ENCODE measurements at places on chromosomes 2 and 18.

DNA sequence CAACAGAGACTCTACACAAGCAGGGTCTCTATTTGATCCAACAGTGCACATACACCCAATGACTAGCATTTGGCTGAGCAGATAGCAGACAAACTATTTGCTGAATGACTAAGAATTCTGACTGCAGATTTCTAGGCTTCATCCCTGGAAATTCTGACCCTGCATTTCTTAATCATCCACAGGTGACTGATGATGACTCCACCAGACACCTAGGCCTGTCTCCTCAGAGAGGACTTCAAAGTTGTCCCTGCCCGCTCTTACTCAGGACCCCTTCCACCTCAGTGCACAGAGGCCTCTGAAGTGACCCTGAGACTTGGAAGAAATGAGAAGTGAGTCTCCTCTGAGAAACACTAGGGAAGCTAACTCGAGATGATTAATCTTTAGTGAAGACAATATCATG lies 51.3 kb downstream of the SEPTIN10 start:
- DNase-seq, result peak; percentile 34

- no peak for DNase-seq
Observed at GRCh38 chr2:230941202-230942180, 16.4 kb upstream of the GPR55 start.

DNA sequence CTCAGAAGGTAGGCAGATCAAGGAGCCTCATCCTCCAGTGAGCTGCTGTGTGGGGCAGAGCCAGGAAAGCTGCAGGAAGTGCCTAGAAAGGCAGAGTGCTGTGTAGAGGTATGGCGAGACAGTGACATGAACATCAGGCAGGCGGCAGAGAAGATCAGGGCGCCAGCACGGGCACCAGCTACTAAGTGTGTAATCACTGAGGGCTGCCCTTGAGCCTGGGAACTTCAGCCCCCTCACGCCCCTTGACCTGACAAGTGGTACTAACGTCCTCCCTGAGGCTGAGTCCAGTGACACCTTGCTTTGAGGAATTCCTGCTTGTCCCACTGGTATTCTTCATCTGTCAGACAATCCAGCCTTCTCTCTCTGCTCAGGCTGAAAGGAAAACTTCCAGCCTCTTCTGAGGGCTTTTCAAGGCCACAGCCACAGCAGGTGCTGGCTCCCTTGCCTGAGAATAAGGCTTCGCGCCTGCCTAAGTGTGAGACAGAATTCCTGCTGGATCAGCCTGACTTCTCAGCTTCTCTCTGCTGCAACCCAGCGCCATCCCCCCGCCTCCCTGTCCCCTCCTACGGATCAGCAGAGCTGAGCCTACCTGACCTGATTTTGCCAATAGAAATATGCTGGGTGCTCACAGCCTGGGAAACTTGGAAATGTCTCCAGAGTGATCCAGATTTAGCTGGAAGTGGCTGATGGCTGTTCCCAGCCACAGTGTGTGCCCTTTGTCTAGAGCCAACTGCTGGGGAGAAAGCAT lies 148.0 kb downstream of the SMAD7 start:
- DNase-seq, result peak; percentile 8

GRCh38 chr18:9763157-9763556 lies 55.1 kb downstream of the RAB31 start:
- DNase-seq, result no peak

GRCh38 chr18:50848061-50848551 lies 28.3 kb upstream of the MRO start:
- no peak for DNase-seq

DNA sequence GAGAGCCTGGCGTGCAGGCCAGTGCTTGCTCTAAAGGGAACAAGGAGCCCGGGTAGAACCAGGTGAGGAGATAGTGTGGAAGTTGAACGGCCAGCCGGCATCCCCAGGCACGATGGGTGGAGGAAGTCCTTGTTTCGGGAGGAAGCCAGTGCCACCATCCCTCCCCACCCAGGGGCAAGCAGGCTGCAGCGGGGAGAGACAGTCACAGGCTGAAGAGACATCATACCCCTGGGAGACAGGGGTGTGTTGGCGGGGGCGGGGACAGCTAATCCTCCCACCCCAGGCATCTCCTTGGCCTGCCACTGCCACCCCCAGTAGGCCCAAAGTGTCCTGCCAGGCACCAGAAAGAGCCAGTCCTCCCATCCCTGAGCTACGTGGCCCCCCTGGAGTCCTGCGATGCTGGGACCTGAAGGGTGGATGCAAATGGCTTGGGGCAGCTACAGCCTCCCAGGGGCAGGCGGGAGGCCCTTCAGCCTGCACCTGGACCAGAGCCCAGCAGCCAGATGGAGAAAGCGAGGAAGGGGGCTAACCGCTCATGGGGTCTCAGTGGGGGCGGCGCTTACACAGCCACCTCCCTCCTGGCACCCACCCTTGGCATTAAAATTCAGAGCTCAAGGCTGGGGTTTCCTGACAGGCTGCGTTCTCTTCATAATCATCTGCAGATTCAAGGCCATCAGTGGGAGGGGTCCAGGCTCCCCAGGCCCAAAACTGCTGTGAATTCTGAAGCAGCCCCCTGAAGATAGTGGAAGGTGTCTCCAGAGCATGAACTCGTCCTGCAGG lies 14.8 kb upstream of the GPR55 start:
- DNase-seq, result no peak

- DNase-seq, result no peak
Observed at GRCh38 chr2:120229341-120229740, 6.1 kb upstream of the TMEM185B start.

DNA sequence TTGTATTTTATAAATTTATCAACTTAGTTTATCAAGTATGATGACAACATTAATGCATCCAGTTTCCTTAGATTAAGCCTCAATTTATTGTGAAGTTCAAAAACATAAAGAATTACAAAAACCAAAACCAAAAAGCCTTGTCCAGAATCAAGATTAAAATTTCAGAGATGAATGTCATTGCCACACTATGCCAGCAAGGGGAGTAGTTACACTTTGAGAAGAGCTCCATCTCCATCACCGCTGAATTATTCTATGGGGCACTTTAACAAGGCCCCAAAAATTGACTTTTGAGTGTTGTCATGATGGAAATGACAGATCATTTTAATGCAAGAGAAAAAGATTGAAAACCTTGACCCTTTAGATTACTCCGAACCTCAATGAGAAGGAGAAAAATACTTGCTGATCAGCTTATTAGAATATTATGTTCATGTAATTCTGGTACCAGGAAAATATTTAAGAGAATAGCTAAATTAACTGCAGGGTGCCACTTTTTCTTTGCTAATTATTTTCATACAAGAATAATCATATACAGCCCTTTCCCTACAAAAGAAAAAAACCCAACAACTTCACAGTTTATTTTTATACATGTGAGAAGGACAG lies 152.5 kb upstream of the AQP4 start:
- DNase-seq, result no peak

DNA sequence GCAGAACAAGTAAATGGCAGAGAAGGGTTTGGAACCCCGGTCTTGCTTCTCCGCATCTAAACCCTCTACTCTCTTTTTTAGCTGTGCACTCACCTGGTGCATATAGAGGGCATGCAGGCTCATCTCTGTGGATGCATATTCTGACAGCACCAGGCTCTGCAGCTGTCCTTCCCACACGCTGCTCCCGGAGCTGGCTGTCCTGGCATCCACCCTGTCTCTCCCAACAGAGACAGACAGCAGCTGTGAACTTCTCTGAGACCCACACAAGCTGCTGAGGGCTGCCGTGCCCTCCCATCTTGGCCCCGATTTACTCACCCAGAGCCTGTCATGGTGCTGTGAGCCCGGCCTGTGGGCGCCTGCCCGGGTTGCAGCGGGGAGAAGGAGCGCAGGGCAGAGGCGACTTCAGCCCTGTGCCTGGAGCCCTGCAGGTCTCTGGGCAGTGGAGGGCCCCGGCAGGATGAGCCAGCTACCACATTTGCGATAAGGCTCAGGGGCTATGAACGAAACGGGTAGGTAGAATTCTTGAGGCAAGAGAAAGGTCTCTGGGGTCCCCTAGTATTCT lies 3.3 kb upstream of the ABCB6 start:
- no peak for DNase-seq

DNA sequence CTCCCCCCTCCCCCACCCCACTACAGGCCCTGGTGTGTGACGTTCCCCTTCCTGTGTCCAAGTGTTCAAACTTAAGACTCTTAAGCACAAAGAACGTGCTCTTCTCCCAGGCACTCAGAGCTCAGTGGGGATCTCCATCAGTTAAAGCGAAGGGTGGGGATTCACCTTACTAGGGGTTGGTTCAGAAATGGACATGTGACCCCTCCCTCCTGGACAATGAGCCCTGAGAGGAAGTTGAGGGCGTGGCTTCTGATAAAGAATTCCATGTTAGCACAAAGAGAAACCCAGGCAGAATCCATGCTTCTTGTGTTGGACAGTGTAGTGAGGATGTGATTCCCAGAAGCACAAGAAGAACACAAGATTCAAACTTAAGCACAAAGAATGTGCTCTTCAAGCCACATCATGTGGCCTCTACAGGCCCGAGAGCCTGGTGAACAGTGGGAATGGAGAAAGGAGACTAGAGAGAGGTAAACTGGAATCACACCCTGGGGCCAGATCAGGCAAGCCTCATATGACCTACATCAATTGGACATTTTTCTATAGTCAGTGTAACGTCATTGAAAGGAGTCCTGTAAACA lies 78.1 kb upstream of the TTC39C start:
- no peak for DNase-seq

DNA sequence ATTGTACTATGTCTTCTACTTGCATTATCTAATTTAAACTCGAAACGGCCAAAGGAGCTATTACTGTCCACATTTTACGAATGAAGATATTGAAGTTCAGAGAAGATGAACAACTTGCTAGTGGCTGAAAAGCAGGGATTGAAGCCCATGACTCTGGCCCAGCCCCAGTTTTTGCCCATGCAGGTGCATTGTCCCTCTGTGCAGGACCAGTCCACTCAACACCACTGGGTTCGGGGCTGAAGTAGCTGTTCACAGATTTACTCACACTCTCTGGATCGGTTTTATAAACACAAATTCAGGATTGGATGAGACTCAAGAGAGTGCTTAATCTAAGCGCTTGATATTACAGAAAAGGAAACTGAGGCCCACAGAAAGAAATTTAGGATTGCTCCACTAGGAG lies 1.4 kb upstream of the IHH start:
- no peak for DNase-seq

DNA sequence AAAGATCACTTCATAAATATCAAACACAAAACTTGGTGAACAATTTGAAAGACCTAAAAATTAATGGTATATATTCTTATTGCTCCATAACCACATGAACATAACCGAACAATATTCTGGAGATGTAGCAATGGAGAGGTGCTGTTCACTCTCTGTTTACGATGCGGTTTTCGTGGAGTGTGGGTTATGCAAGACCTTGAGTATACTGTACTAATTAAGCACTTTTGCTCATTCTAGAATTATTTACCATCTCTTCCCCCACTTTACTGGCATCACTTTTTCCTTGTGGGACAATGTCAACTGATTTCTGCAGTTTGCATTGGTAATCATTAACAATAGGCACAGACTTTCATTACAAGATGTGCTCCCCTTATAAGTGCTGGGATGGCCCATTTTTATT lies 97.6 kb downstream of the RAPH1 start:
- no peak for DNase-seq

GRCh38 chr18:3457261-3457724 lies 7.3 kb downstream of the TGIF1 start:
- no peak for DNase-seq

DNA sequence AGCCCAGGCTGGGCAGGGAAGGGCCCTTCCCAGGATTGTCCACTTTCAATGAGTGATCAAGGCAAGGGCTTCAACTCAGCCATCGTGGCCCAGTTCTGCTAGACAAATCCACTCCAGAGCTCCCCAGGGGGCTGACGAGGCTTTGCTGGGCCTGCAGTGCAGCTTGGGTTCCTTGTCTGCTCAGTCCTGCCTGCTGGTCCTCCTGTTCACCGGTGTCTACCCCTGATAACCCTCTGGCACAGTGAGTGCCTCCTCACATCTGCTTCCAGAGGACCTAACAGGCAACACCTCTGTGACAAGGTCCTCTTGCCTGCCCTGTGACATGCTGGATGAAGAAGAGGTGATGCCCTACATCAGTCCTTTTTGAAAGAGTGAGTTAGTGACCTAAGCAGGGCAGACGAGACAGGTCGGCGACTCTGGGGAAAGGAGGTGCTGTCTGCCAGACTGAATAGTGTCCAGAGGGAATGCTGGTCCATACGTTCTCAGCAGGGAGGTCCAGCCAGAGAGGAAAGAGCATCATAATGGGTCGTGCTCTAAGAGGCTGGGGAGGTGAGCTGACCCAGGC lies 20.9 kb upstream of the KCNF1 start:
- DNase-seq, result no peak

GRCh38 chr2:176242276-176242675 lies 27.0 kb upstream of the MTX2 start:
- no peak for DNase-seq

- no peak for DNase-seq
Observed at GRCh38 chr2:8219631-8220355, 462.1 kb upstream of the ID2 start.

DNA sequence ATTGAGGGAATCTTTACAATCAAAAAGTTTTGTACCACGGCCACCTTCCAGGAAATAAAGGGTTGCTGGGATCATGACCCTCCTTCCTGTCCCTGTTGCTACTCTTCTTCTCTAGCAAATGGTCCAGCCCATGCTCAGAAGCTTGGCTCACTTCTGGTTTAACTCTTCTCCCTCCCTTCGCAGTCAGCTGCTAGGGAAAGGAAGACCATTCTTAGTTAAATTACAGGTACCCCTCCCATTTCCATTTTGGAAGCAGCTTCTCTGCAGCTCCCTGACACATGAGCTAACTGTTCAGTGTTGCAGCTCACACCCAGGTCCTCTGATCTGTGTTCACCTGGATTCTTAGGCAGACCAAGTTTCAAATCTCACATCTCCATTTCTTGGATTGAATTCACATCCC lies 100.3 kb downstream of the DOCK10 start:
- DNase-seq, result no peak

GRCh38 chr2:238139196-238140039 lies 950 bp downstream of the KLHL30 start:
- DNase-seq, result peak; percentile 61

DNA sequence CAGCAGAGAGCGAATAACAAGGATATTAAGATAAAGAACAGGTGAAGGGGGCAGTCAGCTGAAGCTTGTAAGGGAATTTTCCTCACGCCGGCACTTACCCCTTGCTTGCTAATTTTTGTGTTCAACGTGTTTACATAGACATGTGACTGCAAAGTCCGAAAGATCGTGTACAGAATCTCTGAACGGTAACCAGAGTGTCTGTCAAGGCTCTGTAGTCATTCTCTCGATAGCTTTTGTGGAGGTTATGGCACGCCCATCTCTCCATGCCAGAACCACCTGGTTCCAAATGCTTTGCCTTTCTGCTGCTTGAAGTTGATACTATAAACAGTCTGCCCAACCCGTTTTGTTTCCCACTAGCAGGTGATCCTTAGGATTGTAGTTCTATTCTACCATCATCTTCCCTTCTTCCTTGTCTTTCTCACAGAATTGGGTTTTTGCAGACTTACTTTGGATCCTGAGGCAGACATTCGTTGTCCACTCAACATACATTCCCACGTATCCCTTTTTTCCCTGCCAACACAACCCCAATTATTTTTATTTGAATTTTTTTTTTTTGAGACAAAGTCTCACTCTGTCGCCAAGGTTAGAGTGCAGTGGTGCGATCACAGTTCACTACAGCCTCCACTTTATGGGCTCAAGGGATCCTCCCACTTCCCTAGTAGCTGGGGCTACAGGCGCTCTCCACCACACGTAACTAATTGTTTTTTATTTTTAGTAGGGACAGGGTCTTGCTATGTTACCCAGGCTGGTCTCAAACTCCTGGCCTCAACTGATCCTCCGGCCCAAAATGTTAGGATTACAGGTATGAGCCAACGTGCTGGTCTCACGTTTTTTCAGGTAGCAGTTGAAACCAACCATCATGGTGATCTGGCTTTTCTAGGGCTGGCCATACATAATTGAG lies 1.3 kb upstream of the USP34 start:
- peak; percentile 22 for DNase-seq
